ENCODE measurements at places on chromosomes 7 and 10. TPM values are rescaled to one million over a fixed set of nuclear protein-coding genes. Genes with fewer than 3 reads are reported as not detected.

GRCh38 chr7:3605222-3605621 lies 304.2 kb downstream of the SDK1 start:
- DNase-seq: no peak

GRCh38 chr7:97079300-97079699 lies 38.2 kb upstream of the SDHAF3 start:
- no peak for DNase-seq

CACNB2 gene
- 8.2 TPM for polyA plus RNA-seq

DNA sequence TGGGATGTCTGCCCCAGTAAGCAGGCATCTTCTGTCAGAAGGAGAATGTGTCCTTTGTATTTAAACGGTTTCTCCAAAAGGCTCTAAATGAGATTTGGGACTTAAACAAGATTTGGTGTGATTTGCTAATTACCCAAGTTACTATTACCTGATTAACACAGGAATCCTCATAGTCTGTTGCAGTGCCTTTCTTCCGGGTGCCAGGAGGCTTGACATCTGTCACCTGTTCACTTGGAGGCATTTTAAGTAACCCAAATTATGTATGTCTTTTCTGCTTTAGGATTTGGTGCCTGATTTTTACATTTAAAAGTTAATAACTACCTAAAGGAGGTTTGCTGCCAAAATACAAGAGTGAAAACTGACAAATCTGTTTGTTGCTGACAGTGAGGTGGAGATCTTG lies 587.9 kb upstream of the GALNT17 start:
- DNase-seq: no peak

ACTR3C gene
- polyA plus RNA-seq: 6.1 TPM

DNA sequence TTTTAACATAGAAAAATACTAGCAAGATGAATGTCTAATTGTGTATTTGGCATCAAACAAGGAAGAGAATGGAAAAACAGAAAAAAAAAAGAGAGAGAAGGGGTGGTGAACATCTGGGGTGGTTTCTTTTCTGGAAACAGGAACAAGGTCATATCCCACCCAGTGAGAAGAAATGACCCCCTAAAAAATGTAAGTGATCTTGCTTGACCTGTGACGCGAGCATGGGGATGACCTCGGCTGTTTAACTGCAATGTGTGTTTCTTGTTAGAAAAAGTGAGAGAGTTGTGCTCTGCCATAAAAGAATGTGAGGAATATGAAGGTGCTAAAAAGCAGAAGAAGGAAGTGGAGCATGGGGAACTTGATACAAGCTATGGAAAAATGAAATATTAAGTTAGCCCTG lies 258.5 kb downstream of the AGMO start:
- DNase-seq: no peak

DNA sequence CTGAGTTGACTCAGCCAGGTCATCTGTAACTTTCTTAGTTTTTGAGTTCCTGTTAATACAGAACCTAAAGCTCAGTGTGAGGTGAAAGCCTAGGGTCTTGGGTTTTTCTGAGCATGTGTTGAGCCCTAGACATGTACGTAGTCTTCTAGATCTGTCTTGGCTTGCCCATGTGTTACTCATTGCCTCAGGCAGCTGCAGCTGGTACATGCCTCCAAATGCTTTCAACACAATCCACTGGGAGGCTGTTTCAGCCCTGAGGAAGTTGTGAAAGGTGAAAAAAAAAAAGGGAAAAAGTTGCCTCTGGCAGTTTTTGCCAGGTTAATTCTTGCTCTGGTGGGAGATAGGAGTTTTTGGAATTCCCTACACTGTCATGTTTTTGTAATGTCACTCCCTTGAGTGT lies 134.6 kb downstream of the RNF216 start:
- DNase-seq: no peak
